ENCODE measurements at places on chromosomes 5 and 9.
A peak's percentile ranks its signal among the peaks of the same experiment; 100 is the strongest.

DNA sequence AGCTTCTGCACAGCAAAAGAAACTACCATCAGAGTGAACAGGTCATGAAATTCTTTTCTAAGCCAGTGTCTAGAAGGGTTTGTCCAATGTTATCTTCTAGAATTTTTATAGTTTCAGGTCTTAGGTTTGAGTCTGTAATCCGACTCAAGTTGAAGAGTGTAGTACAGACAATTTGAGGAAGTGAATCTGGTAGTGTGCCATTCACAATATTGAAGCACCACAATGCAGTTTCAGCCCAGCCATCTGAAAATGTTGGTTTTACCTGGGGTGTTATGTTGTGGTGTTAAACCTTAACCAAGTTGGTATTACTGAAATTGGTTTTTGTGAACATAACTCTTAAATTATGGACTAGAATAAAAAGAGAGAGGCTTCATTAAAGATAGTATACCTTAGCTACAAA is 77.2 kb downstream of the ADAMTS16 start:
- DNase-seq = no peak

DNA sequence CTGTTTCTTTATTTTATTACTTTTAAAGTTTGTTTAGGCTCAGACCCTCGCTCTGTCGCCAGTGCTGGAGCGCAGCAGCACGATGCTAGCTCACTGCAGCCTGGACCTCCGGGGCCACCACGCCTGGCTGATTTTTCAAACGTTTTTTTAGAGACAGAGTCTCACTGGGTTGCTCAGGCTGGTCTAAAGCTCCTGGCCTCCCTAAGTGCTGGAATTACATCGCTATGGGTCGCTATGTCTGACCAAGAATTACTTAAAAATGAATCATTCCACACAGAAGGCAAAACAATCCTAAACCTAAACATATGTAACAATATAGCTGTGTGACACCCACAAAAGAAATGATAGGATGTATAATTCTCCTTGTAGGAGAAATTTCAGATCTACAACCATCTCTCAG is 86.9 kb upstream of the SIMC1 start:
- DNase-seq = peak; percentile 59

GRCh38 chr9:91245431-91246313 is 116.0 kb downstream of the AUH start:
- peak; percentile 35 for DNase-seq

DNA sequence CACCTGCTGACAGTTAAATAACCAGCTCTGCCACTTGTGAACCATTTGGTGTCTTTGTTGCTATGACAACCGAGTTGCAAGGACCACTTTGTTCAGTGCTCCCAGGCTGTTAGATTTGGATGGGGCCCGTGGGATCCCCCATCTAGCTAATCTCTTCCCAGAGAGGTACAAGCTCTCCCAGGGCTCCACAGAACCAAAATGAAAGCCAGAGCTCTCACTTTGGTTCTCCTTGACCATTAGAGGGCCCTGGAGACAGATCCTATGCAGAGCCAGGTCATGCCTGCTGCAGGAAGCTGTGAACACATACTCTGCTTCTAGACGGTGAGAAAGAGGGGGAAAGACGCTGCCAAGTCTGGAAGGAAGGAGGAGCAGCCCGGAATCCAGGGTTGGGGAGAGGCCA is 224.6 kb downstream of the GABBR2 start:
- DNase-seq = no peak

GRCh38 chr5:171175746-171176145 is 133.3 kb upstream of the TLX3 start:
- no peak for DNase-seq

All from RCC 7860 (cell line).